ENCODE measurements at places on chromosomes 5 and 9.

DNA sequence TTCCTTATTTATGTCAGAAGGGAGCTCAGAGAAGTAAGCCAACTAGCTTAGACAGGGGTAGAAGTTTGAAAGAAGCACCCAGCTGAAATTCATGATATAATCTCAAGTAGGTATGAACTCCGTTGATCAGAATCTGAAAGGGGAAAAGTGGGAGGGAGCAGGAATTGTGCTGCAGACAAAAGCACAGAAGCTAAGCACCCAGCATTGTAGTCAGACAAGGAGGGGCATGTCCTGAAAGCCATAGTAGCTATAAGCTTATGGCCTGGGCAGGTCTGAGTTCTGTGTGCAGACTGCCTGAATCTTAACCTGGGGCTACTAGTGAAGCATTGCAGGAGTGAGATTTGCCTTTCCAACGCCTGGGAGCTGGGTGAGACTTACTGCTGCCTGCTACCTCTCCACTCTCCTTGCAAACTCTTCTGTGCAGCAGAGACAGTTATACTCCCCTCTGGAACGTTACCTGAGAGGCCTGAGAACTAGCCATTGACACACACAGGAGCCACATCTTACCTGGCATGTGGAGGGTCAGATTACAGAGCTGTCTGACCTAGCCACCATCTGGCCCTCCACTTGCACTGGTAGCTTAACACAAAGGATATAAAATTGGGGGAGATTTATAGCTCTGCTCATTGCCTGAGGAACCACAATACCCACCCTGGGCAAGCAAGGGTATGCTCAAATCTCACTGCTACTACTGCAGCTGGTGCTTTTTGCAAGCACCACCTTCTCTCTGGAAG lies 9.8 kb upstream of the CYLC2 start:
- DNase-seq = no peak

GRCh38 chr5:133480866-133481265 lies 131.5 kb downstream of the FSTL4 start:
- no peak for DNase-seq

GRCh38 chr9:117305454-117305853 lies 109.4 kb downstream of the ASTN2 start:
- no peak for DNase-seq

DNA sequence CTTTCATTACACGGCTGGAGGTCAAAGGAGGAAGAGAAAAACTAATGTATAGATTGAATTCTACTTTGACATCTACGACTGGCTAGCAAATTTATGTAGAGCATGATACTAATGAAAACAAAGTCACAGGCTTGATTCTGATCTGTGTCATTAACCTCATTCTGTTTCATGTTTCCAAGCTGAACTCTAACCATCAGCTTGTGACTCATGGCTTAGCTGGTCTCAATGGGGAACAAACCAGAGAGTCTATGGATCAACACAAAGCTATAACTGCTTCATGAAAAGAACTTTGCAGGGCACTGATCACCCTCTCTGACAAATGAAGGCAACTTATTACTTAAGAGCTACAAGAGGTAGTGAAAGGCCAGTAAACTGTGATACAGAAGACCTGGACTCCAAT lies 23.6 kb upstream of the PDE4D start:
- DNase-seq = no peak

DNA sequence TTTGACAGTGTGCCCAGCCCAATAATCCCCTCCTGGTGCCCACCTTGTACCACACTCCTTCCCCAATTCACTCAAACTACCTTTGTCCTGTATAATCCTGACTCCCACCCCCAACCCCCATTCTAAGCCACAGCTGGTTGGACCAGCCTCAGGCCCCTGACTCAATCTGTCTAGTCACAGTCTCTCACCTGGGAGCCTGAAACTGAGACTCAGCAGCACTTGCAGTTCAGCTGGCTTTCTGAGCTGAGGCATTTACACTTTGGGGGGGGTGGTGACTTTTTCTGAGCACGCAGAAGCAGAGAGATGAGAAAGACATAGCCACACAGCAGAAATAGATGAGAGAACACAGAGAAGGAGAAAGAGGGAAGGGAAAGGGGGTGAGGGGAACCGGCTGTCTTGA lies 247.3 kb downstream of the MAN2A1 start:
- no peak for DNase-seq

- no peak for DNase-seq
Measured at GRCh38 chr5:24365406-24365805, 279.4 kb downstream of the CDH10 start.

- no peak for DNase-seq
Measured at GRCh38 chr5:16903480-16904300, 32.4 kb downstream of the MYO10 start.

GRCh38 chr9:133771486-133772482 lies 33.6 kb upstream of the SARDH start:
- no peak for DNase-seq
